ENCODE measurements at places on chromosomes 11 and 22. TPM values are rescaled to one million over a fixed set of nuclear protein-coding genes. Genes with fewer than 3 reads are reported as not detected.

RPS19BP1 gene
- 43.2 TPM for total RNA-seq

GRCh38 chr11:88104408-88104807 is 70.8 kb downstream of the RAB38 start:
- DNase-seq = no peak

GRCh38 chr11:128670631-128671030 is 23.2 kb upstream of the FLI1 start:
- DNase-seq = no peak

- no peak for DNase-seq
These were observed 8.2 kb downstream of the CREBZF start for GRCh38 chr11:85656777-85657176.

- DNase-seq = no peak
These were observed 101.1 kb downstream of the GRIK4 start for GRCh38 chr11:120612513-120613263.

GRCh38 chr11:20450829-20451228 is 63.3 kb downstream of the PRMT3 start:
- no peak for DNase-seq

DNA sequence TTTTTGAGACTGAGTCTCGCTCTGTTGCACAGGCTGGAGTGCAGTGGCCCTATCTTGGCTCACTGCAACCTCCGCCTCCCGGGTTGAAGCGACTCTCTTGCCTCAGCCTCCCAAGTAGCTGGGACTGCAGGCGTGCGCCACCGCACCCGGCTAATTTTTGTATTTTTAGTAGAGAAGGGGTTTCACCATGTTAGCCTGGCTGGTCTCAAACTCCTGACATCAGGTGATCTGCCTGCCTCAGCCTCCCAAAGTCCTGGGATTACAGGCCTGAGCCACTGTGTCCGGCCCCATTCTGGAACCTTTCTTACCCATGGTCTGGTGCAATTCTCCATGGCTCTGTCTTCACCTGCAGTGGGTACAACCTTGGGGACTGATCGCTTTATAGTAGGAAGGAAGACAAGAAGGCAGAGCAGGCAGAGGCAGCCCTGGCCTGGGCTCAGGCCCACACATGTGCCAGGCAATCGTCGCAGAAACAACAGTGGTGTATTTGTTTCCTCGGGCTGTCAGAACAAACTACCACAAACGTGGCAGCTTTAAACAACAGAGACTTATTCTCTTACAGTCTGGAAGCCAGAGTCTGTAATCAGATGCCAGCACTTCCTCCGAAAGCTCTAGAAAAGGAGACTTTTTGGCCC is 4.0 kb upstream of the PTGDR2 start:
- DNase-seq = no peak

DNA sequence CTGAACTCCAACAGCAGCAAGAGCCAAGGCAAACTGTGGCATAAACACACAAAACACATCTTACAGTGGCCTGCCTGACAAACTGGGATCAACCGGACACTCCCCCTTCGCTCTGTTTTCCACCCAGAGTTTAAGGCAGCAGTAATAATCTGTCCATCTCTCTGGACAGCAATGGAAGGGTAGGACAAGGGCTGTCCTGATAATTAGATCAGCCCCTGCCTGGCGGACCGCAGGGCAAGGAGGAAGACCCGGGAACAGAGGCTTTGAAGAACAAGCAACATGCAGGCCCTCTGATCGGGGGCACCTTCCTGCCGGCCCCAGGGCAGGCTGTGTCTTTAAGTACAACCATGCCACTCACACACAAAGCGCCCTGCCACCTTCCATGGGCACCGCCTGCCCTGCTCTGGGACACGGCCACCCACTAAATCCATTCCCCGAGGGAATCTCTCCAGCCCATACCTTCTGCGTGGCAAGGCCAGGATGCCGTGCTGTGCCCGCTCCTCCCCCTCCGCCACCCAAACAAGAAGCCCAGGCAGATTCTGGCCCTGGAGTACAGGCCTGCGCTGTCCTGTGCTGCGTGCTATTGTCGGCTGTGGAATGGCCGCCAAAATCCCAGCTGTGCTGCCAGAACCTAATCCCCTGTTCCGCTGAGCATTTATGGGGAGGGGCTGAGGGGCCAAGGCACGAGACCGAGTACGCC is 38.8 kb downstream of the NUMA1 start:
- peak; percentile 81 for DNase-seq

DNA sequence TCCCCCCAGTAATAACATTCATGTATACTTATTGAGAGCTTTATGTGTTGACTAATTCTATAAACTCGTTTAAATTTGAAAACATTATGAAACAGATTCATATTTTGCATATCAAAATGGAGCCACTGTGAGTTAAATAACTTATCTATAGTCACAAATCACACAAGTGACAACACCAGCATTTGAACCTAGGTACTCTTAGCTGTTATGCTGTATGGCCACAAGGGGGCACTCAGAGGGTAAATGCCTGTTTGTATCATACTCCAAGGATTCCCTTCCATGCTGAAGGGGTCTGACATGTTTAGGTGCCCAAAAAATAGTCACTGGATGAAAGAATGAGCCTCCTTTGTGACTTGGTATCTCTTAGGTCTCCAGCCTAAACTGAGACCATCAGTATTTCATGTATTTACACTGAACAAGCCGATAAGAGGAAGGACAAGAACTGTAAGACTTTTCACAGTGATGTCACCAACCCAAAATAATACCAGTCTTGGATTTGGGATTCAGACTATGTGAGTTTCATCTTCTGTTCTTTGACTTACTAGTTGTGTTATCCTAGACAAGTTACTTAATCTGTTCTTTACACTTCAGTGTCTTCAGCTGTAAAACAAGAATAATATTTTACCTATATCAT is 12.2 kb upstream of the OR52D1 start:
- DNase-seq = no peak

DNA sequence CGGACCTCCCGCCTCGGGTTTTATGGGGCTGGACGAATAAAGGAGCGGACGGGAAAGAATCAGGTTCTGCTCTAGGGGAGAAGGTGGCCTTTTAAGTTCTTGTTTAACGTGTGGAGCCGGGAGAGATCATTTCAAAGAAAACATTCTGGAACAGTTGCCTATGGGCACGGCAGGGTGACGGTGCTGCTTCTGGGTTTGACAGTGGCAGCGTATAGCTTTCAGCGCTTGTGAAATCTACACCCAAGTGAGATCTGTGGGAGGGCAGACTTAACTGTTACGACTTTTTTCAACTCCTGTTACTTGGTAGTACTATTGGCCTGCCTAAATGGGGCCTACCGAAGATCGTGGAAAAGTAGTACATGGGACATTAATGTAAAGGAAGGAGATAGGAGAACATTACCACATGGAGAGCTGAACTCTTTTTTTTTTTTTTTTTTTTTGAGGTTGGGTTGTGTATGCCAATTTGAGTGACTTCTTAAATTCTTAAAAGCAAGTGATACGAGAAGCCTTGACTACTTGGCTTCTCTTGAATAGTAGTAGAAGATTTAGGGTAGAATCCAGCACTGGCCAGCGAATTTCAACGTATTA is 743 bp downstream of the USP47 start:
- DNase-seq = peak; percentile 54

YPEL1 gene
- total RNA-seq = 1.7 TPM

- no peak for DNase-seq
These were observed 24.5 kb downstream of the GAS2 start for GRCh38 chr11:22690871-22691270.
